Natural killer cell treated with Interleukin-12 subunit alpha and Interleukin-12 subunit beta and Interleukin-15 and Interleukin-18, amount 100 ng/mL, for 72 hours (primary cell): ENCODE measurements at places on chromosomes 5 and 9. TPM values are rescaled to one million over a fixed set of nuclear protein-coding genes. Genes with fewer than 3 reads are reported as not detected.

DNA sequence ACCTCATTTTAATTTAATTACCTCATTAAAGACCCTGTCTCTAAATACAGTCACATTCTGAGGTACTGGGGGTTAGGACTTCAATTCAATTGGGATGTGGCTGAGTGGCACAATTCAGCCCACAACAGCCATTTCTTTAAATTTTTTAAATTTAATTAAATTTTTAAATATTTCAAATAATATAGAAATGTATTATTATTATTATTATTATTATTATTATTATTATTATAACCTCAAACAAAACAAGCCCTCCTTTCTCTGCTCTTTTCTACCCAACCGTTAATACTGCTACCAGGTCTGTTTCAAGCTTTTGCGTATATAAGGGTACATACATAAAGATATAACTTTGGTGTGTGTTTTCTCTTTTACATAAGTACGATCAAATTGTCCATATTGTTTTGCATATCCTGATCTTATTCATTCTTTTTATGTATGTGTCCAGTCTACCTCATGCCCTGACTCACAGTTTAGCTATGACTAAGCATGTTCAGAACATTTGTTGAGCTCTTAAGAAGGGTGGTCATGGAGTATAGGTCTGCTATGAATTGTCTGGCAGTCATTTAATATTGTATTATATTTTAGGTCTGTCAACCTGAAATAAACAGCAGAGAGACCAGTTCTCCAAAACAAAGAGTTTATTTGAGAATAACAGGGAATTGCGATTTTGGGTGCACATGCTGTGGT lies 16.1 kb upstream of the RAB14 start:
- no peak for DNase-seq

DNA sequence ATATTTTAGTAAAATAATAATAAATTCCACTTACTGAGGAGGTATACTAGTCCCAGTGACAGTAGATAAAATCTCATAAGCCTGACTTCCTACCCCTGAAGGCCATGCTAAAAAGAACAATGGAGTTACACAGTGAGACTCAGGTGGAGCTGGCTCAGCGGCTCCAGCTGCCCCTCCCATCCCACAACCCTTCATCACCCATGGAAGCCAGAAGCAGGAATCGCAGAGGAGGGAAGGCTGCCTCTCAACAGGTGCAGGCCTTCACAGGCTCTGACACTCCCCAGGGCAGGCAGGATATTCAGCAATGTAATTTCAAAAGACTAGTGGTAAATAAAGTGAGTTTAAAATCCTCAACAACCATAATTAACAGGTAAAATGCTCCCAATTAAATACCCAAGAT lies 67.5 kb downstream of the FANCC start:
- no peak for DNase-seq

DNA sequence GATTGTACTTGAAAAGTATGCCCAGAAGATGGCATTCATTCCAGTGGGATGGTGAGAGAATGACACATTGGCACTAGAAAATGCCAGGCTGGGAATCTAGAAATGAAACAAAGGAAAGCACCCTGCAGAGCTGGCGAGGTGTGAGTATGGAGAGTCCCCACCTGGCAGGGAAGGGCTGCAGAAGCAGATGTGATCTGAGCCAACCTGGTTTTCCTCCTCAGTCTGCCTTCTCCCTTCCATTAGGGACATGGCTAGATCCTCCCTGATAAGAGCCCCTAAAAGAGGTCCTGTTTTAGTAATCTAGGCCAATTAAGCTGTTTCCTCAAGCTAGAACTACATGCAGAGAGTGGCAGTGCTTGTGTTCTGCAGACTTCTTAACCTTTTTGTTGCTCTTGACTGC lies 24.7 kb upstream of the TNFSF15 start:
- no peak for DNase-seq

DNA sequence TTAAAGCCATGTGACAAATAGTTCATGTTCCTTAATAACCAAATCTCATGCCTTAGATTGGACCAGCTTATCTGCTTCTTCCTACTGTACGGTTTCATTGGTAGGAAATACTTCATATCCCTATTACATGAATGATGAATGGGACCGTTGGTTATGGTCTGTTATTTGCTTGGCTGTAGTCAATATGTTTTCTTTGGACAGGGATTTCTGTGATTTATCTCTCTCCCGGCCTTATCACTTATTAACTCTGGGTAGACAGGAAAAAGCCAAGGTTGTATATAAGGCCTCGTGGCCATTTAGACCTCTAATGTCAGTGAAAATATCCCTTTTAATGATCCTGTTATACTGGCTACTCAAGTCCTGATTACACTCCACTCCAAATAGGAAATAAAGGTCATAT lies 330.6 kb downstream of the EBF1 start:
- no peak for DNase-seq

DNA sequence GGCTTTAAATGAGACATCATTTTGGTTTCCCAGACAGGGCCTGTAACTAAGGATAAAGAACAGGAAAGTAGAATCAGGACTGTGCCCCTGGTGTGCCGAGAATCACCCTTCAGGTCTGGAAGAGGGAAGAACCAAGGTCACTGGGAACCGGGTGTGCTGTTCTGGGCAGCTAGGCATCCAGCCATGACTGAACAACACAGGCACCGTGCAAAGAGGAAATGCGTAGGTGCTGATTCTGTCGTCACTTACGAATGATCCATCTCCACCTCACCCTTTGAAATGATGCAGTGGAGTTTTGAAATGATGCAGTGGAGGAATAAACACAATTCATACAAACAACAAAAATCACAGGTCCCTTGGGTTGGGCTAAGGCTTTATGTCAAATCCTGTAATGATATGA lies 64.4 kb downstream of the MAP1B start:
- no peak for DNase-seq

DNA sequence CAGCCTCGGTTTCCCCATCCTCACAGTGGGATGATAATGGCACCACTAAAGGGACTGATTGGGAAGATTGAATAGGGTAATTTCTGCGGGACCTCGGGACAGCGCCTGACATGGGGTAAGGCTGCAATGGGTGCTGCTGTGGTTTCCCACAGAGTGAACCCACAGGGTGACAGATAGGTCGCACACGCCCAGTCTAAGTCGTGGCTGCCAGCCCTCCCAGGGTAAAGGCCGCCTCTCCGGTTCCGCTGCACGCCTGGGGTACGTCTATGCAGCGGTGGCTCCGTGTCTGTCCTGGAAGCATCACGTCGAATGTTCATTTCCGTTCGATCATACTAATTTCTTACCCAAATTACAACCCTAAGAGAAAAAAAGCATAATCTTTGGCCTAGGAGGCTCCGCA lies 631 bp downstream of the CFAP77 start:
- no peak for DNase-seq

- DNase-seq = no peak
Measured at GRCh38 chr5:35122819-35123218, 75.1 kb upstream of the AGXT2 start.

DNA sequence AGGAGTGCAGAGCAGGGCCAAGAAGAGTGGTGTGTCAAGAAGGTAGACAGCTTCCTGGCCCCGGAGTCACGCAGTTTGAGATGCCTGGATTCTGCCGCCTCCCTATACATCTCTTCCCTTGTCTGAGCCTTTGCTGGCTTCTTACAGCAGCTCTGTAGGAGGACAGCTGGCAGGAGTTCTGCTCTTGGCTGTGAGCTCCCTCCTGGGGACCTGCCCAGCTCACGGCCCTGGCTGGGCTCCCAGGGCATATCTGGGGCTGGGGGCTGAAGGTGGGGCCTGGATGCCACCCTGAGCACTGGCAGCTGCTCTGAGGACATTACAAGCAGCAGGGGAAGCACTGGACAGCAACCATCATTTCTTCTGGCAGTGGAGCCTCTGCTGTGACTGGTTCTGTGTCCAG lies 786 bp upstream of the TSSK1B start:
- DNase-seq = no peak

GRCh38 chr9:129608561-129609481 lies 12.1 kb downstream of the C9orf50 start:
- DNase-seq = no peak

- DNase-seq = no peak
Measured at GRCh38 chr5:135310328-135310989, 88.6 kb downstream of the MACROH2A1 start.

DNA sequence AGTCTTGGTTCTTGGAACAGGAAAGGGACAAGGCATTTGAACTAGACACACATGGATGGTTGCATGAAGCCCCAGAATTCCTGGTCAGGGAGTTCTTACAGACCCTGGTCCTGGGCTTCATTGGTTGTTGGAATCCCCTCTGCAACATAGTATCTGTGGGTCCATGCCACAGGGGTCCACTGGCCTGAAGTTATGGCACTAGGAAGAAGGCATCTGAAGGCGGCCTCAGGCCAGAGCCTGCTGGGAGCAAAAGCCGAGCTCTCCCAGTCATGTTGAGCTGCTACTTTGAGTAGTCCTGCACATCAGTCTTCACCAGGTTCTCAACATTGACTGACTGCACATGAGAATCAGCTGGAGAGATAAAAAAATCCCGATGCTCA lies 71.1 kb upstream of the PITX1 start:
- no peak for DNase-seq

DNA sequence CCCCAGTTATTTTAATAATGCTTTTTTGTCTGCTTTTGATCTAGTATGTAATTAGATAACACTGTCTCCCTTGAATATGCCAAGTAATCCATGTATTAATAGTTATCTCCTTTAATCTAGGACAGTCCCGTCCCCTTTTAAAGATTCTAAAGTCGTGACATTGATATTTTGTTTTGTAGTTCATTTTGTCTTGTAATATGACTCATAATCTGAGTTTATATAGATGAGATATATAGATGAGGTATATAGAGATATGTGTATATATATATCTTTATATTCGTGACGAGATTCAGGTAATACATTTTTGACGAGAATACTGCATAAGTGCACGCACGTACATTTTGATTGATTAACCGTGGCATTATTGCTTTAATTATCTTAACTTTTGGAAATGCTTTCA lies 1.6 kb downstream of the SREK1 start:
- no peak for DNase-seq

GRCh38 chr9:93569621-93570174 lies 6.7 kb upstream of the PHF2 start:
- DNase-seq = no peak

DNA sequence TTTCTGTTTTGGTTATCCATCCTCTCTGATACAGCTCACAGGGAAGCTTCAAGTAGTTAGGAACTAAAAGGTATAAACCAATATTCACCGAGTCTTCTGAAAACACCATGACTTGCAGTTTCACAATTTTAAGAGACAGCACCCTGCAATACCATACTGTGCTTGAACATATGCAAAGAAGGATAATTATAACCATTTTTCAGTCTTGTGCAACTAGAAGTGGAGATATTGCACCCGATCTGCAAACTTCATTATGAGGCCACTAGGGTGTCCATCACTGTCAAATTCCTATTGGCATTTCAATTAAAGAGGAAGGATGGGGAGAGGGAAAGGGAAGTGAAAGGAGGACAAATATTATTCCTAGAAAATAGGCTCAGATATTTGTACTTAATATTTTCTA lies 32.4 kb upstream of the CEP120 start:
- DNase-seq = no peak

DNA sequence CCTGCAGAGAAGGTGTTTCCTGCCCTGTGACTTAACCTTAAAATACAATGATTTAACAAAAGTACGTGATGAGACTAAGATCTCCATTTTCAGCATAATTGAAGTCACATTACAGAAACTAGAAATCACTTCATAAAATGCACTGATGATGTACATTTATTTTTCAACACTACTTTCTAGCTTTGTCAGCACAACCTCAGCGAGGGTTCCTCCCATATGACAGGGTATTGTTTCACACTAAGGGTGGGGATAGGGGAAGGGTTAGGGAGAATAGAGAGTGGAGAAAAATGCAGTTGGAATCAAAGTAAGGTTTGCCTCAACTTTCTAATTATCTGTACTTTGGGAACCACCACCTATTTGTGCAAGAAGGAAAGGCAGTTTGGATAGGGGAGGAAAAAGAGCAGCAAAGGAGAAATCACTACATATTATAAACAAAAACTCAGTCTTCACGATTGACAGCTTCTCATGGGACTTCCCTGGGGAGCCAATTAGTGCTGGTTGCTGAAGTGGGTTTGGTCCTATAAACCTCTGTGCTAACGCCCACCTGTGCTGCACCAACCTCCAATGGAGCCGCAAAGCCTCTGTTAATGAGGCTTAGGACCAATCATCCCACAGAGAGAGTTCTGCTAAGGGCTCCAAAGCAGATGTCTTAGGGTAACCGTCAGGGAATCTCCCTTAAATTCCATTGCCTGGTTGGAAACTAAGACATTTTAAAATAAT lies 369.2 kb upstream of the PDE4D start:
- DNase-seq = no peak

DNA sequence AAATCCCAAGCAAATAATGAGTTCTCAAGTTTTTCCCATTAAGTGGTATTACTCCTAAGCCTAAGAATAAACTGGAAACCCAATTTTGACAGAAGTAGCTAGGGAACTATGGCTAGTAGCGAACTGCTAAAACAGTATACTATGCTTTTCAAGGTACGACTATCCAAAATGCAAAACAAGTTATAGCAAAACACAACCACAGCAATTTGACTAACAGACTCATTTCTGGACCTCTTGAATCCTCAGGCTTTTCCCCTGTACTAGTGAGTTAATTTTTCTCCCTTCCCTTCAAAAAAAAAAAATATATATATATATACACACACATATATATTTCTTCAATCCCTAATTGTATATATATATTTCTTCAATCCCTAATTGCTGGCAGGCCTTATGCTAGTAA lies 7.3 kb downstream of the FBXW11 start:
- DNase-seq = no peak

GRCh38 chr5:1515921-1516571 lies 7.7 kb downstream of the LPCAT1 start:
- DNase-seq = peak; percentile 5

DNA sequence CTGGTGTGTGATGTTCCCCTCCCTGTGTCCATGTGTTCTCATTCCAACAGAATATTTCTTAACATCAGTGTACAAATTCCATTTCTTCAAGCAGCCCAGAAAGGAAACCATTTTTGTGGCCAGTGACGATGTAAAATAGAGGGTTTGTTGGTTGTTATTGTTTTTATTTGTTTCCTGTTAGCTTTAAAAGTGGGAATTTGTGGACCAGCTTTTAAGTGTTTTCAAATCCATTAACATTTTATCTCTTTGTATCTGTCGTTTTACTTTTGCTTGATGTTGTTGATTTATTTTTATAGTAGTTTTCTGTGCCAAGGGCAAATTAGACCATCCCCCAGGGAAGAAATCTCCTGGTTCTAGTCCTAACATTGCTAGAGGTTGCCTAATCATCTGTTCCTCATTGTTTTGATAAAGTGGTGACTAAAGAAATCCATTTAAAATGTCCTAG lies 100.0 kb downstream of the GDNF start:
- DNase-seq = no peak

GRCh38 chr5:108867656-108868055 lies 120.0 kb downstream of the FER start:
- no peak for DNase-seq

The FOXD4L5 gene
- total RNA-seq = 0.21 TPM

The ST8SIA4 gene
- total RNA-seq = 127 TPM

The LHX3 gene
- total RNA-seq = not detected

The ARL14EPL gene
- not detected for total RNA-seq

The SIGMAR1 gene
- total RNA-seq = 109 TPM

The NIM1K gene
- 2.9 TPM for total RNA-seq

The FAM81B gene
- not detected for total RNA-seq

The PCDHB11 gene
- not detected for total RNA-seq

The AGGF1 gene
- 23.7 TPM for total RNA-seq

The GFI1B gene
- not detected for total RNA-seq
